NCI-H1092 (cell line): ENCODE measurements at places on chromosomes 11 and 22.

GRCh38 chr11:128532016-128532571 lies 55.3 kb downstream of the ETS1 start:
- DNase-seq: peak; percentile 68

DNA sequence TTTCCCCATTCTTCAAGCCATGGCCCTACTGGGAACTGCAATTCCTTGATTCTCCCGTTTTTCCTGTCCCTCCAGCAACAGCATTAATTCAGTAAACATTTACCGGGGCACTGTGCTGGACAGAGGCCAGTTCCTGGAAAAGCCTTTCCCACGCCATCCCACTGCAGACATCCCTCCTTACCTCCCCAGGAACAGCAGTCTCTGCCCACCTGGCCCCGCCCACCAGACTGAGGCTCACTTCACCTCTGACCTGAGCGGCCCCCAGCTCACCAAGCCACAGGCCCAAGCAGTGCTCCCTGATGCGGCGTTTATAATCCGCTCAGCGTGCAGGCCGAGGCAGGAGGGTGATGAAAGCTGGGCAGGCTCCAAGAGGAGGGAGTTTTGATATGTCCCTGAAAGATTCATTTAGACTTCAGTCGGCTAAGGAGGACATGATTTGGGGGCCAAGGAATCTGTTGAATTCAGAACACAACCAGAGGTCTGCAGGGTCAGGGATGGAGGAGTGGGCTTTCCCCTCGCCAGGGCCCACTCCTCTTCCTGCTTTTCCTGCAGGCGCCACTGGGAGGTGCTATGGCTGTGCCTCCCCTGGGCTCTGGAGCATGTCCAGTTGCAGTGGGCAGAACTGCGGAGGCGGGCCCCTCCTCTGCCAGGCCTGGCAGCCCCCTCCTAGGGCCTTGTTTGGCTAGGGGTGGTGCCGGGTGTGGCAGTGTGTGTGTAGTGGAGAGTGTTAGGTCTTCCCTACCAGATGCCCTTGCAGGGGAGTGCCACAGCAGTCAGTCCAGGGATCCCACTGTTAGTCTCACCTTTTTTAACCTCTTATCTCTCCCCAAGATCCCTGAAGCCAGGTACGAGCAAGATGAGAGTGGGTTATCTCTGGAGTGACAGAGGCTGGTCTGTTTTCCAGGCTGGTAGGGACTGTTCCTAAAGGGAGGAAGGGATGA lies 1.4 kb upstream of the TAGLN start:
- no peak for DNase-seq

DNA sequence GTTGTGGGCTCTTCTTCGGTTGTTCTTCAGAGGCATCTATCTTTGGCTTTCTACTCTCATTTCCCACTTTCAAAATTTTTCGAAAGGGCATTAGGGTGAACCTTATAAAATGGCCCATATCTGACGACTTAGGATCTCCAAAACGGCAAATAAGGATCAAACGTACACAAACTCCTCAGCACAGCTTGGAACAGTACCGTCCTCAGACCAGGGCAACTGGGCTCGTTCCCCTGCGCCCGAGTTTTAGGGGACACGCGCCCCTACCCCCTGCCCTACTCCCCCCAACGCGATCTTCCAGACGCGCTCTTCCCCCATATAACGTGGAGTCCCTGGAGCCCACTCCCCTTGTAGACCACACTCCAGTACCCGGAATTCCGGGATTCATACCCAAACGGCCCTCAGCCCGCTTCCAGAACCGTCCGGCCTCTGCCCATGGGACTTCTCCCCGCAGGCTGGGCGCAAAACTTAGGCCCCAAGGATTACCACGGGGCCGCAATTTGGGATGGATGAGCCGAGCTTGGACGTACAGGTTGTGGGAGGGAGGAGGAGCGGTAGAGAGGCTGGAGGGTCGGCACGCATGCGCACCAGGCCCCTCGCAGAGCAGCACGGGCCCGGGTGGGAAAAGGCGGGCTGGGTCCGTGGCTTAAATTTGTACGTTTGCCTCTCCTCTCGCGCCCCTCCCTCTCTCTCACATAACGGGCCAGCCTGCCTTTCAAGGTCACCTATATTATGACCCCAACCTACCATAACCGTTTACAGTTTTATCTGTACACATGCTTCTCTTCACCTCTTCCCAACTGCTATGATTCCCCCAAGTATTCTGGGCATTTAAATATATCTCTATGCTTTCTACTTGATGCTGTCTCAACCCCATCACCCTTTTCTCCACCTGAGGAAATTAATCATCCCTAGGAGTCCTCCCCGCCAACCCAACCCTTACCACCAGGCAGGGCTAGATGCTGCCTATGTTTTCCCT lies 3.4 kb downstream of the CCDC89 start:
- peak; percentile 74 for DNase-seq

DNA sequence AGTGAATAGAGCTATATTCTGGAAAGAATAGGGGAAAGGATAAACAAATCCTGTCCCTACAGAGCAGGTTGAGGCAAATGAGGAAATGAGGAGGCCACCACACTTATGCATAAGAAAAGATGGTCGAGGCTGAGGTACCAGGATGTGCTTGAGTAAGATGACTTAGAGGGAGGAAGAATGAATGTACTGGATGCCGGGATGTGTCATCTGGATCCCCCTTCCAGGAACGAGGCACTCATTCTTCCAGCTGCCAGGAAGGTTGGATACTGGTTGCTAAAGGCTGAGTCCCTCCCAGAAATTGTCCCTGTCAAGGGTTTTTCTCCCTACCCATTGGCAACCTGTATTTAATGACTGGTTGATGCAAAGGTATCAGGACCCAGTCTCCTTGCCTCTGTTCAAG lies 31.1 kb upstream of the SYT9 start:
- no peak for DNase-seq

DNA sequence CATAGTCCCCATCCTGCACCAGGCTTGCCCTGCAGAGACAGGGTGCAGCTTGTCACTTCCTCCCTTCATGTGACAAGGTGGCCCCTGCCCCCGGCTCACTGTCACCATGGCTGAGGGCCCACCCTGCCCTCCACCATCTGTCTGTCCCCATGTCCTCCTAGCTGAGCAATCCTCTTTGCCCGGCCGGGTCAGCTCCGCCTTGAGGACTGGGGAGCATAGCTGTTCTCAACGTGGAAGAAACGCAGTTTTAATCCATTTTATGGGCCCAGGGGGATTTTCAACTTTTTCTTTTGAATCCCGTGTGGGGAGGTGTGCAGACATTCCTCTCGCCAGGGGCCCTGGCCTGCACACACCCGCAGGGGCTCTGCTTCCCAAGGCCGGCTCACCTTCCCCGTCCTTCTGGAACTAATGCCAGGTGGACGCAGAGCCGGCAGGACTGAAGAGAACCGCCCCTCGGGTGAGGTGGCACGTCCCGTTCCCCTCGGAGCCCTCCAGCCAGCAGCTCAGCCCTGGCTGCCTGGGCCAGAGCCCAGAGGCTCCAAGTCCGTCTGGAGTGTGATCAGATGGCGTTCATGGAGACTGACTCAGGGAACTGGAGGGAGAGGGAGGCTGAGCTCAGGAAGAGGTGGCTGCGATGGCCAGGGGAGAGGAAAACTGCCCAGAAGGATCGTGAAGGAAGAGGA lies 1108.7 kb downstream of the BRD1 start:
- DNase-seq: no peak

DNA sequence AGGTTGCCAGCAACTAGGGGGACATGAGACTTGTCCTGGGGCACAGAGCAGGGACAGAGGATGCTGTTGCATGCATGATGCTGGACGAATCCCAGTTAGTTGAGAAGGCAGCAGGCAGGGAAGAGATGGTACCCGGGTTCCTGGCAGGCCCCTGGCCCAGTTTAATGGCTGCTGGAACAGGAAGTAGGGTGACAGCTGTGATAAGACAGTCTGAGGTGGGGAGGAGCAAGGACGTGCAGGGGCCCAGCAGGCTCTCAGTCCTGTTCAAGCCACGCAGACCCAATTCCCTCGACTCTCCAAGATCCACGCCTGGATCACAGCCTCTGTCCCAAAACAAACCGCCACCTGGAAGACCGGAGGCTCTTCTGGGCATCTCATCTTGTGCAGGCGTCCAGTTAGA lies 32.0 kb downstream of the LRRC10B start:
- DNase-seq: no peak

- no peak for DNase-seq
Measured at GRCh38 chr11:111299101-111300026, 1.0 kb downstream of the POU2AF3 start.

GRCh38 chr11:65375012-65375411 lies 7.4 kb downstream of the SLC25A45 start:
- no peak for DNase-seq

DNA sequence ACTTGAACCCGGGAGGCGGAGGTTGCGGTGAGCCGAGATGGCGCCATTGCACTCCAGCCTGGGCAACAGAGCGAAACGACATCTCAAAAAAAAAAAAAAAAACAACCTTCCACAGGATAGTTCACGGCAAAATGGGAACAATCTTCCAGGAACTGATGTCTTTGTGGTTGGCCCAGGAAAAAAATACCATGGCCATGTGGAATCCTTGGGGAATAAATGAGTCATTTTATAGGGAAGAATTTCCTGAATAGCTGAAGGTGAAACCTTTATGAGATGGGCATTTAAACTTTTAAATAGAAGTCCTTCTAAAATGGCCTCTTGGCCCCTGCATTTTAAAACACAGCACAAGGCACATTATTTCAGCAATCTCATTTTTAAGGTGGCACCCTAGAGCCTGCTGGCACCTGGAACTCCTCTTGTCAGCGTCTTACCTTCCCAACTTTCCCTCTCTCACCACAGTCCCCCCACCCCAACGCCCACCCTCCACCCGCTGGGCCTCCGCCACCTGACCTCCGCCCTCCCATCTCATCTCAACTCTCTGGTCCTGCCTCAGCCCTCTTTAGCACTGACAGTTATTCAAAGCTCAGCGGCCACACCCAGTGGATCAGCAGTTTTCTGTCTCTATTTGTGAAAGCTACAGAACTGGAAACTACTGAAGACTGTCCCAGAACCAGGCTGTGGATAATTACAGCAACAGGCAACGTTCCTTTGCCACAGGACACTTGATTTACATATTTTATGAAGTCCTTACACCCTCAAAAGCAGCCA lies 43.1 kb downstream of the SCGB1A1 start:
- no peak for DNase-seq

GRCh38 chr11:76493626-76494539 lies 49.1 kb downstream of the EMSY start:
- DNase-seq: no peak

GRCh38 chr11:69209421-69210309 lies 53.9 kb downstream of the SMIM38 start:
- DNase-seq: no peak

- DNase-seq: no peak
Measured at GRCh38 chr11:67024410-67024809, 1.5 kb downstream of the SYT12 start.
